ENCODE measurements at places on chromosomes 3 and 15.

GRCh38 chr3:126412841-126413692 lies 18.4 kb downstream of the CFAP100 start:
- DNase-seq, result no peak

- no peak for DNase-seq
Measured at GRCh38 chr3:154970797-154971196, 109.3 kb upstream of the MME start.

DNA sequence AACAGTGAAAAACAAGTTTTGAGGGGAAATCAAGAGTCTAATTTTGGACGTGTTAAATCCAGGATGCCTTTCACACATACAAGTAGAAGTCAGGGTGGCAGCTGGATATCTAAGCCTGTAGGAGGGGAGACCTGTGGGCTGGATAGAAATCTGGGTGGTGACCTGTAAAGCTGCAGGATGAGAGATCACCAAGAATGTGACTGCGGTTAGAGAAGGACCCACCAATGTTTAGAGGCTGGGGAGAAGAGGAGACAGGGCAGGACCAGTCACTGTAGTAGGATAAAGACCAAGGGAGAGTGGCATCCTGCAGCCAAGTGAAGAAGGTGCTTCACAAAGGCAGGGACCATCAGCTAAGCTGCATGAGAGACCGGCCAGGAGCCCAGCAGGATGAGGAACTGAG lies 36.2 kb downstream of the MRAS start:
- no peak for DNase-seq

- no peak for DNase-seq
Measured at GRCh38 chr15:49155834-49156627, 632 bp upstream of the COPS2 start.

DNA sequence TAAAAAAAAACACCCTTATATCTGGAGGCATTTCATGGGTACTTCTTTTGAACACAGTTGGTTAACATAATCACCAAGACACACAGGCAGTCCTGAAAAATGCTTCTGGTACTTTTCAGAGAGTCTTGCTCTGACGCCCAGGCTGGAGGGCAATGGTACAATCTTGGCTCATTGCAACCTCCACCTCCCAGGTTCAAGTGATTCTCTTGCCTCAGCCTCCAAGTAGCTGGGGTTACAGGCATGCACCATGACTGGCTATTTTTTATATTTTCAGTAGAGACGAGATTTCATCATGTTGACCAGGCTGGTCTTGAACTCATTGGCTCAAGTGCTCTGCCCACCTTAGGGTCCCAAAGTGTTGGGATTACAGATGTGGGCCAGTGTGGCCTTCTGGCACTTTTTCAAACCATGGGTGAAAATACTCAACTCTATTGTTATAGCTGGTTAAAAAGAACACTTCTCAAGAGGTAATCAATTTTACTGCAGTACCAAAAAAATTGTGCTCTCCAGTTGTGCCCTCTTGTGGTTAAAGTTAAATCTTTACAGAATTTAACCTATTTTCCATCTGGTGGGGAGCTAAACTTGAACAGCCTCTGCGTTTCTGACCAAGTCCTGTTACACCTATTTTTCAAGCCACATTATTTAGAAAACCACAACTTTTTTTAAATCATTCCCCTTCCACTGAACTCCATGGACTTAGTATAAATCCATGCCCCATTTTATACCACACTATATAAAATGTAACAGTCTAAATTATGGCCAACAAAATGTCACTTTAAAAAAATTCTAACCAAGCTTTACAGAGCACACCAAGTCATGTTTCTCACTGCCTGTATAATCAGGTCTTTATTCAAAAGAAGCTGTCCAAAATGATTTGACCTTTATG lies 1.2 kb upstream of the SNAPC5 start:
- no peak for DNase-seq

All from activated T-cell treated with anti-CD3 and anti-CD28 coated beads for 1 hour (primary cell).